Heart right ventricle (tissue), 16 donors: ENCODE measurements at places on chromosomes 5 and 9. TPM values are rescaled to one million over a fixed set of nuclear protein-coding genes. Genes with fewer than 3 reads are reported as not detected.

The FOXI1 gene
- polyA plus RNA-seq, result not detected

The LOX gene
- polyA plus RNA-seq, result 1.5 TPM

The ROR2 gene
- 0.49 TPM for polyA plus RNA-seq

The PHF2 gene
- polyA plus RNA-seq, result 31.3 TPM

The SEMA5A gene
- 1.9 TPM for polyA plus RNA-seq

The PRRX2 gene
- 0.29 TPM for polyA plus RNA-seq

The PCDHB5 gene
- polyA plus RNA-seq, result 0.73 TPM

The MEGF10 gene
- 0.15 TPM for polyA plus RNA-seq

The LRRC19 gene
- not detected for polyA plus RNA-seq

The C5 gene
- 1.5 TPM for polyA plus RNA-seq

The WDR70 gene
- polyA plus RNA-seq, result 9.2 TPM
